Osteoblast (primary cell): ENCODE measurements at places on chromosomes 4 and X. TPM values are rescaled to one million over a fixed set of nuclear protein-coding genes. Genes with fewer than 3 reads are reported as not detected.

- no peak for DNase-seq
- no peaks in the 10 kb centered on the region for H3K27me3 ChIP-seq
- no peak overlapping the region for H3K4me3 ChIP-seq
- H3K36me3 ChIP-seq: no peaks in the 10 kb centered on the region
Observed at GRCh38 chr4:72076562-72076961, 44.8 kb downstream of the NPFFR2 start.

GRCh38 chr4:80447493-80447892, 112.0 kb downstream of the CFAP299 start:
- H3K27me3 ChIP-seq: no peaks in the 10 kb centered on the region
- no peak overlapping the region for H3K27ac ChIP-seq
- peaks cover 13% of the 10 kb centered on the region for H3K4me1 ChIP-seq
- DNase-seq: no peak

- no peaks in the 10 kb centered on the region for H3K4me1 ChIP-seq
- DNase-seq: no peak
- H3K27ac ChIP-seq: no peak overlapping the region
- no peak overlapping the region for H3K4me3 ChIP-seq
- H3K27me3 ChIP-seq: no peaks in the 10 kb centered on the region
Observed at GRCh38 chr4:165388756-165389155, 9.9 kb downstream of the CPE start.

GRCh38 chr4:122234686-122235085, 82.6 kb downstream of the BLTP1 start:
- no peaks in the 10 kb centered on the region for H3K27me3 ChIP-seq
- H3K27ac ChIP-seq: no peak overlapping the region
- peaks cover 10% of the 10 kb centered on the region for H3K36me3 ChIP-seq
- no peaks in the 10 kb centered on the region for H3K4me1 ChIP-seq
- DNase-seq: no peak

DNA sequence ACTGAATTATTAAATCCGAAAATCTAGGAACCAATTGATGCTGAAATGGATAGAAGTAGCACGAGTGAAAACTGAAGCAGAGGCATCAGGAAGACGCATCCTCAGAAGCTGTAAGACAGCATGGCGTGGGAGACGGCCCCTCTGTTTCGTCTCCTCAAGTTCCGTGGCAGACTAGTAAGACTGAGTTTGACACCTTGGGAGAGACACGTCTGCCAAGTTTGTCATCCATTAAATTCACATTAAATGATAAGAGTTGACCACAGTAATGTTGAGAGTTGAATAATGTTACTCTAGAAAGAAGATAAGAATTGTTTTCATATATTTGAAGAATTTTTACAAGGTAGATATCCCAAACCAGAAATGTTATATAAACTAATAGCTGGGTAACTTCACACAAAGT, 736.1 kb upstream of the FRG1 start:
- H3K27me3 ChIP-seq: no peaks in the 10 kb centered on the region
- no peak for DNase-seq
- H3K27ac ChIP-seq: no peak overlapping the region
- H3K4me1 ChIP-seq: peaks cover 7% of the 10 kb centered on the region
- H3K36me3 ChIP-seq: no peaks in the 10 kb centered on the region

The ZNF185 gene
- 1.1 and 1.2 TPM in 2 replicates for total RNA-seq

The PITX2 gene
- 0.36 and 0.59 TPM in 2 replicates for total RNA-seq

The ANXA10 gene
- total RNA-seq: 1.1 and 1.2 TPM in 2 replicates

DNA sequence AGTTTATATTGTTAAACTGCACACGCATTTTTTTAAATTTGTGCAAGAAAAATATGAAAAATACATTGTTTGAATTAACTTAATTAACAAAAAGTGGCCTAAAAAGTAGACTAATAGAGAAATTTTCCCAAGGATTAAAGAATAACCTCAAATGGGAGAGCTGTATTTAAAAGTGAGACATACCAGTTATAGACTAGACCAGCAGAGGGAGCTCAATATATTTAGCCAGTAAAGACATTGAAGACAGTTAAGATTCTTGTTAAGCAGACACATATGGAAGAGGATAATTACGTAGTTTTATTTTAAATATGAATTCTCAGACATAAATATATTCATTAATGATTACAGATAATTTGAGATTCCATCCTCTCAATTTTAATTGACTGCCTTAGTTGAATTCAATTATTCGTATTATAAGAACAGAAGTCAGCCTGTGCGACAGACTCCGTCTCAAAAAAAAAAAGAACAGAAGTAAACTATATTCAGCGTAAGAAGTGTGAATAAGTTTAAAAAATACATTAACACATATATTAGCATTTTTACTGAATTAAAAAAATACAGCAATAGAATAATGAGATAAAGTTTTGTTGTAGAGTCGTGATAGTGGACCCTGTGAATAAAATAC, 64.8 kb downstream of the GLRA3 start:
- no peaks in the 10 kb centered on the region for H3K36me3 ChIP-seq
- no peaks in the 10 kb centered on the region for H3K4me1 ChIP-seq
- H3K4me3 ChIP-seq: no peak overlapping the region
- no peak overlapping the region for H3K27ac ChIP-seq

The TENM3 gene
- 59.0 and 68.4 TPM in 2 replicates for total RNA-seq

- peak overlapping the region; percentile 74 for H3K27ac ChIP-seq
- peaks cover 46% of the 10 kb centered on the region for H3K4me1 ChIP-seq
- no peaks in the 10 kb centered on the region for H3K27me3 ChIP-seq
- no peaks in the 10 kb centered on the region for H3K36me3 ChIP-seq
- peak; percentile 11 for DNase-seq
Observed at GRCh38 chr4:123787512-123788080, 391.0 kb downstream of the SPRY1 start.

The CCSER1 gene
- under 0.01 TPM in 1 of 2 replicates, not detected in the other for total RNA-seq

The CDX4 gene
- total RNA-seq: not detected in 2 replicates

DNA sequence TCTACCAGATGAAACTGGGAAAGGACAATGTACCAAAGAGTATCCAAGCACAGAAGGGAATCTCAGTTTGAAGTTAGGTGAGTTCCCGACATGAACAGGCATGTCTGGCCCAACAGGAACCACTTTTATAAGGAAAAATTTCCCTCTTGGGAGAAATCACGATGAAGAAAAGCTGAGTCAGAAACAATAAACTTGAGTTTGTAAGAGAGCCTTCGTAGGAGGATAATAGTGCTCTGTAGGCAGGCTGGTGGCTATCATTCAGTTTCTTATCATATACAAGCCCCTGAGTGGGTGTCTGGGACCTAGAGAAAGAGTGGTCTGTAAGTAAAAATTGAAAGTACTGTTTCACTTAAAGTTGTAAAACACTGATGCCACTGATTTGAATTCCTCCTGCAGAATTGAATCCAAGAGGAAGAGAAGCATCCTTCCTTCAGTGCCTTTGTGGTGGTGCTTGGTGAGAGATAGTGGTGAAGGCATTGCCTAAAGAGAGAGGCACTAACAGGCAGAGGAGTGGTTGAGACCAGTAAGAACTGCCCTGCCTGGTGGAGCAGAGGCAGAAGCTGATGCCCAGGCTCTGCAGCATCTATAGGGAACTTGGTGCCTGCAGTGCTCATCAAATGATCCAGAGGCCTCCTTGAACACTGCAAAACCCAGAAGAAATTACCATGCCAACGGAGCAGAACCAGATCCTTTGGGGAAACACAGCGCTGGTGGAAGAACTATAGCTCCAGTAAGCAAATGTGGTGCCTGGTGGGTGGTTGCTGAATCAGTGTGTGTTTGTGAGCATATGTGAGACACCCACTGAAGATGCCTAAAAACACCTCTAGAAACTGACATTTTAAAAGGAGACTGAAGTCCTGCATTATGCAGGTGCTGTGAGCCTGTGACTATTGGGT, 31.7 kb upstream of the METAP1 start:
- no peaks in the 10 kb centered on the region for H3K36me3 ChIP-seq
- no peaks in the 10 kb centered on the region for H3K27me3 ChIP-seq
- H3K4me3 ChIP-seq: peak overlapping the region; percentile 12
- peak; percentile 78 for DNase-seq
- peaks cover 18% of the 10 kb centered on the region for H3K4me1 ChIP-seq

- H3K4me1 ChIP-seq: no peaks in the 10 kb centered on the region
- no peaks in the 10 kb centered on the region for H3K36me3 ChIP-seq
- H3K4me3 ChIP-seq: no peak overlapping the region
Observed at GRCh38 chr4:100631281-100631968, 113.6 kb upstream of the EMCN start.

GRCh38 chr4:113534711-113535110, 226.8 kb downstream of the CAMK2D start:
- H3K27ac ChIP-seq: peak overlapping the region; percentile 76
- H3K4me3 ChIP-seq: no peak overlapping the region
- peaks cover 25% of the 10 kb centered on the region for H3K36me3 ChIP-seq
- DNase-seq: peak; percentile 51

GRCh38 chrX:2383735-2384134, 117.0 kb downstream of the DHRSX start:
- H3K27ac ChIP-seq: no peak overlapping the region
- H3K27me3 ChIP-seq: no peaks in the 10 kb centered on the region
- H3K4me3 ChIP-seq: no peak overlapping the region
- no peaks in the 10 kb centered on the region for H3K36me3 ChIP-seq

DNA sequence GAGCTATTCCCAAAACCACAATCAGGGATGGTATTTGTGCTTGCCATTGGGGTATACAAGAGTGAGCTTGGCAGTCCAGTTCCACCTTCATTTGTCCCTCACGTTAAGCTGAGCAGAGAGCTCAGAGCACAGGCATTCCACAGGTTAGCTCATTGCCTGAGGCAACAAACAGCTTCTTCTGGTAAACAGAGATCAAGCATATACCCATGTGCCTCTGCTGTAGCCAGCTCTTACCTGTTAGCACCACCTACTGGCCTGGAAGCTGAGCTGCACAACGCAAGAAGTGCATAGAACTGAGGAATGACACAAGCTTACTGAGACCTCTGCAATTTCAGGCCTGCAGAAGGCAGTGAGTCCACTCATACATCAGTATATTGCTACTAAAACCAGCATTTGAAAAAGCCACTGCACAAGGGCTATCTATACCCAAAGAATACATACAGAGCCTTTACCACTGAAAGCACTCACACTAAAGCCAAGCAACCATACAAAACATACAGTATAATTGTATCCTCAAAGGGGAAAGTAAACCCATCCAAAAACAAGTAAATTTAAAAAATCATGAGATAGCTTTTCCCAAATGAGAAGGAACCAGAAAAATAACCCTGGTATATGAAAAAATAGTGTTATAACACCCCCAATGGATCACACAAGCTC, 258.3 kb upstream of the GABRA2 start:
- H3K27me3 ChIP-seq: no peaks in the 10 kb centered on the region
- no peaks in the 10 kb centered on the region for H3K4me1 ChIP-seq
- H3K27ac ChIP-seq: no peak overlapping the region
- H3K4me3 ChIP-seq: no peak overlapping the region
- DNase-seq: peak; percentile 19
